ENCODE measurements at places on chromosomes 13 and 19. TPM values are rescaled to one million over a fixed set of nuclear protein-coding genes. Genes with fewer than 3 reads are reported as not detected.

DNA sequence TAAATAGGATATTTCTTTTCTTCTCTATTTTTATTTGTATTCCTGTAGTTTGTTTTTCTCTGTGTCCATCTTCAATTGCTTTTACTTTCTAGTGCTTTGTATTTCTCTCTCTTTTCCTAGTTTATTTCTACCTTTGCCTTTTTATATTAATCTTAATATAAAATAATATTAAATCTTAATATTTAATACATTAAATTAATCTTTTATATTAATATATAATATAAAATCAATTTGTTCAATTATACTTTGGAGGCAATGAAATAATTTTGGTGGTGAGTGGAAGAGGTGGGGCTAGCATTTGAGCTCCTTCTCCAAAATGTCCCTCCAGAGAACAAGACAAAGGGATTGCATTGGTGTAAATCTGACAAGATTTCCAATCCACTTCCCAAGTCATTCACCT lies 6.3 kb upstream of the CPB2 start:
- H3K4me1 ChIP-seq: peaks cover 85% of the 10 kb centered on the region
- no peaks in the 10 kb centered on the region for H3K27me3 ChIP-seq
- no peak overlapping the region for H3K4me3 ChIP-seq
- H3K36me3 ChIP-seq: peaks cover 5% of the 10 kb centered on the region

DNA sequence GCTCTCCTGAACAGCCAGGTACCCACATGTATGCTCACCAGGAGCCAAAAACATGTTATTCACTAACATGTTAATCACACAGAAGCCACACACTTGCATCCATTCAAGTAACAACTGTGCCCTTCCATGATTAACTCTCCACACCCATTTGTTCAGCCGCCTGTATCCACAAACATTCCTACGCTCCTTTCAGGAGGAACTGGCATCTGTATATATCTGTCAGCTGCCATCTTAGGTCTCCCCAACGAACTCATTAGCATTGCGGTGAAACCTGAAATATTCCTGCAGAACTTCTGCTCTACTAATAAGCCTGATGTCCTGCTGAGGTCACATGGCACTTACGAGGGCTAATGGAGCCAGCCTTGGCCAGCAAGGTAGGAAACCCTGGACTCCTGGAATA lies 33.0 kb downstream of the OLFM2 start:
- H3K27me3 ChIP-seq: no peaks in the 10 kb centered on the region
- H3K4me1 ChIP-seq: peaks cover 8% of the 10 kb centered on the region
- no peaks in the 10 kb centered on the region for H3K36me3 ChIP-seq
- DNase-seq: no peak
- no peak overlapping the region for H3K4me3 ChIP-seq

The S1PR5 gene
- 1.1 TPM for total RNA-seq

DNA sequence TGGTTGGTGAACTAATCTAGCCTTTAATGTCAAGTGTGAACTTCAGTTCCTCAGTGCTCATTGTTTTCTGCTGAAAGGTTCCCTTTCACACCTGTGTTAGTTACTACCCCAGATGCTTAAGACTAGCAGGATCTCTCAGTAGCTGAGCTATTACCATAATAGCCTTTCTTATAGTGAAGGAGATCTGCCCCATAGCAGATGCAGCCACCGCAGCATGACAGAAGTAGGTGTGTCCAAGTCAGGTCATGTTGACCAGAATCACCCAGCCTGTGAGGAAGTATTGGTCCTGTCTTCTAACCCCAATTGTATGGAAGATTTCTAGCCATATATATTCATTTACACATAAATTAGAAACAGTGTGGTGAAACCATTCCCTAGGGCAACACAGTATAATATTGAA lies 37.3 kb downstream of the ZAR1L start:
- H3K27me3 ChIP-seq: no peaks in the 10 kb centered on the region
- no peaks in the 10 kb centered on the region for H3K36me3 ChIP-seq
- no peaks in the 10 kb centered on the region for H3K4me1 ChIP-seq
- H3K4me3 ChIP-seq: no peak overlapping the region
- no peak overlapping the region for H3K27ac ChIP-seq

GRCh38 chr13:68551701-68552522 lies 1321.8 kb upstream of the PCDH9 start:
- no peak overlapping the region for H3K27ac ChIP-seq
- no peaks in the 10 kb centered on the region for H3K27me3 ChIP-seq
- no peaks in the 10 kb centered on the region for H3K4me1 ChIP-seq
- H3K4me3 ChIP-seq: no peak overlapping the region
- DNase-seq: no peak
